NCI-H1105 treated with DMSO at 0.1 percent for 48 hours (cell line): ENCODE measurements at places on chromosomes 5 and 9.

GRCh38 chr9:76266649-76267283, 127.5 kb downstream of the RFK start:
- DNase-seq: peak; percentile 78

- DNase-seq: no peak
These were observed at the start of gene GPR151 for GRCh38 chr5:146516151-146516475. GPR151 (minus strand) TSS chr5:146516190; CDS start chr5:146516113, 77 bp downstream.

DNA sequence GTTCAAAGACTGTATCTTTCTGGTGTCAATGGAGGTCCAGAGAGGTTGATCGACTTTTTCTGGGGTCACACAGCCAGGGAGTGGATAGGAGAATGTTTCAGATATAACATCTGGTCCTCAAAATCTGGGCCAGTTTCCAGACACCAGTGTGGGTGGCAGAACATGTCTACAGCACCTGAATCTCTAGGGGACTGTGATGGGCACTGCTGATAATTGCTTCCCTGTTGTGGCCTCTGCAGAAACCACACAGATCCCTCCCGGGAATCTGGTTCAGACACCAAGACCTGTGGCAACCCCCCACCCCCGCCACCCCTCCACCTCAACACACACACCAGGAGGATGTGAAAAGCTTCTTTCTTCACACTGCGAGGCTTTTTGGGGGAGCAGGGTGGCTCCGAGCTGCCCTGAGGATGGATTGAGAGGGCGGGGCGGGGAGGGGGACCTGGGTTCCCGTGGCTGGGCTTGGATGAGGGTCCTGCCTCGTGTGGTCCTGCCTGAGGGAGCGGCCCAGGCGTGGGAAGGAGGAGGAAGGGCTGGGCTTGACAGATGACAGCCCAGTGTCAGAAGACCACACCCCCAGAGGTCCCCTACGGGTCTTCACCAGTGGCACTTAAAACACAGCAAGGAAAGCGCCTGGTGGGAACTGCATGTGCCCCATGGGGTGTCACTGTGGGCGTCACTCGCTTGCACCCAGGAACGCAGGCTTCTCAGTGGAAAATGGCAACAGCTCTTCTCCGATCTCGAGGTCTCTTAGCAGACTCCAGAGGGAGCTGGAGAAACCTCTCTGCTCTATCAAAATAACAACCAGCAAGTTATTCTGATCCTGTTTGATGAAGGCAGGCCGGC, 55.2 kb downstream of the TRIP13 start:
- DNase-seq: no peak

DNA sequence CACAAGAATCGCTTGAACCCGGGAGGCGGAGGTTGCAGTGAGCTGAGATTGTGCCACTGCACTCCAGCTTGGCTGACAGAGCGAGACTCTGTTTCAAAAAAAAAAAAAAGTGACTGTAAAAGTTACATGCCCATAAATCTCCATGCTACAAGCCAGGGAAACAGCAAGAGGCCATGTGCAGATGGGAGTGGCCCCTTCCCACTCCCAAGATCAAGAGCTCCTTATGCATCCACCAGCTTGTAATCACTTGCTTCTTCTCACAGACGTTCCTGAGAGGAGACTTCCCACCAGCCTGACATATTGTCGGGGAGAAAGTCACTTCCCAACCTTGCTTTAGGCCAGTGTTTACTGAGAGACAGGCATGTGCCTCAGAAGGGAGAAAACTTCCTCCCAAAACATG, 45.6 kb upstream of the N4BP3 start:
- DNase-seq: no peak

DNA sequence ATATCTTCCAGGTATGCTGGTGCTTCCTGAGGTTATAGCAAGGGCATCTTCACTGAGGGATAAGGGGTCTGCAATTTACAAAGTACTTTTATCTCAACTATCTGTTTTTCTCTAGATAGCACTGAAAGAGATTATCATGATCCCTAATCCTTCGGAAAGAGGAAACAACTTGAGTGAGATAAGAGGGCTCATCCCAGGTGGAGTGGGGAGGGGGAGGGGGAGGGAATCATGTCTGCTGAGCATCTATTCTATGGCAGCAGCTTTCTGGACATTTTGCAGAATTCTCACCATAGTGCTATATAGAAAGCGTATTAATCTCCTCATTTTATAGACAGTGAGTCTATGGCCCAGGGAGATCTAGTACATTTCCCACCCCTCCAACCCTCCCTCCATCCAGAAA, 5.9 kb downstream of the TNFSF15 start:
- DNase-seq: no peak

- DNase-seq: no peak
These were observed 156.5 kb upstream of the EGFLAM start for GRCh38 chr5:38101897-38102296.

- DNase-seq: no peak
These were observed 58.3 kb downstream of the FGF1 start for GRCh38 chr5:142627383-142628217.

DNA sequence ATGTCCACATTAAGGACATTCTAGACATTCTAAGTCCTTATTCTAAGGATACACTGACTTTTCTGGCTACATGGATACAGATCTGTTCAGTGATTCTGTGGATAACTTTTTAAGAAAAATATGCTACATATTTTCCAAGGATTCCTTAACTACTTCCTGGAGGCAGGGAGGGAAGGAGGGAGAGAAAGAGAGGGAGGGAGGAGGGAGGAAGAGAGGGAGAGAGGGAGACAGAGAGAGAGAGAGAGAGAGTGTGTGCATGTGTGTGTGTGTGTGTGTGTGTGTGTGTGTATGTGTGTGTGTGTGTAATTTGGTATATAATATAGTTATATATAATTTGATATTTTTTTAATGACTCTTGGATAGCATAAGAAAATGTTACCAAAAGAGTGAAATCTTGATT, 109.8 kb downstream of the TLE4 start:
- DNase-seq: no peak

- DNase-seq: no peak
These were observed 263.4 kb downstream of the SEC61B start for GRCh38 chr9:99485459-99485858.

GRCh38 chr9:104144336-104144735, 50.2 kb downstream of the SMC2 start:
- no peak for DNase-seq

- no peak for DNase-seq
These were observed 11.1 kb upstream of the AQP3 start for GRCh38 chr9:33458444-33458843.

- no peak for DNase-seq
These were observed 8.9 kb upstream of the PTAR1 start for GRCh38 chr9:69768716-69769115.

GRCh38 chr5:122864400-122864799, 19.0 kb downstream of the SNX24 start:
- no peak for DNase-seq

GRCh38 chr9:114131808-114132549, 23.4 kb upstream of the COL27A1 start:
- no peak for DNase-seq

DNA sequence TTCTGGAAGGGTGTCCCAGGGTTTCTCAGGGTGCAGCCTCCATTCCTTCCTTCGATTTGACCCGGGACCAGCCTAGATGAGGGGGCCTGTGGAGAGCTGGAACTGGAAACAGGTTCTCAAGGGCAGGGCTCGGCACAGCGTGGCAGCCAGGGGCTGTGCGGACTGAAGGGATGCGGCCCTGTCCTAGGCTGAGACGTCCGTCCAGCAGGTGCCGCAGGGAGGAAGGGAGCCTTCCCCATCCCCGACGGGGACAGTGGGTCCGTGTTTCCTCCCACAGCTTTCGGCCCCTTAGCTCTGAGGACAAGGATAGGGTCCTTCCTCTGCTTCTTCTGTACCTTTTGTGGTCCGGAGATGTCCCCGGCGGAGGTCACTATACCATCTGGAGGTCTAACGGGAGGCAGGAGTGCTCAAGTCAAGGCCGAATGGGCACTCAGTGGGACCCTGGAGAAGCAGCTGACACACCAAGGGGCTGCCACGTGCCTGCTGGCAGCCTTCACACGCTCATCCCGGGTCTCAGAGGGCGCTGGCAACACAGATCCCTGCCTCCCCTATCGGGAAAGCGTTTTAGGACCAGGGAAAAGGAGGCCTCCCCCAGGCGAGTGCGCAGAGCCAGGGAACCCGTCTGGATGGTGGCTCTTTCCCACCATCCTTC, 49.9 kb downstream of the USP20 start:
- DNase-seq: no peak

DNA sequence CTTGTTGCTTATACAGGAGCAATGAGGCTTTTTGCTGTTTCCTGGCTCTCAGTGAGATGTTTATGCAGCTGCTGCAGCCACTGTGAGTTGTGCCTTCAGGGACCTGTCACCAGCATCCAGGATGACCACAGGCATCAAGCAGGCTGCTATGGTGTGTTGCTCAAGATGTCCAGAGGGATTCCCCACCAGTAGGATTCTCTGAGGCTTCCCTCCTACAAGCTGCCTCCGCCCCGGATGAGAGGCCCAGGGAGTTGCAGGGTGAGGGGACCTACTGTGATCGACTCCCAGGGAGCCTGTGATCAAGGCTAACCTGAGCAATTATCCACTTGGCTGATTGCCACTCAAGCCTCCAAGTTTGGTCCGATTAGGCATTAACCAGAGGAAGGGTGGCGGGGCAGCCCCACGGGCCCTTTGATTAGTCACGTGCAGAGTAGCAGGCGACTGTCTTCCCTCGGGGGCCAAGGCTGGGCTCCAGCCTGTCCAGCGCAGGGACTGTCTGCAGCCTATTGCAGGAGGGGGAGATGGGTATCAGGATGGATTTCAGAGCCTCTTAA, 1.8 kb upstream of the FAT2 start:
- no peak for DNase-seq

DNA sequence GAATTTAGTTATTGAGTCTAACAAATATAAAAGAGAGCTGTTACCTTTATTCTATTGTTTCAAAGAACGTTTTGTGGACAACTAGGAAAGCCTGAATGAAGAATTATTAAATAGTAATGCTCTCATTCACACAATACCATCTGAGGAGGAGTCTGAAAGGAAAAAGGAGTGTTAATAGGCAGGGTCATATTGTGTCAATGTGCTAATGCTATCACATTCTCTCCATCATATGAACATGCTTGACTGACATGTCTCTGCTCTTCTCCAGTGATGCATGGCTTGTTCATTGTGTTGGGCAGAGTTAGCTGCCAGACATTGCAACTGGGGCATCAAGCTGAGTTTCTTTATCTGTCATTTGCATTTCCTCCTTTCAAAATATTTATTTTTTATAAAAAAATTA, 1578.0 kb downstream of the MAT2B start:
- no peak for DNase-seq

GRCh38 chr9:26539867-26540493, 352.6 kb downstream of the CAAP1 start:
- no peak for DNase-seq

GRCh38 chr5:156949424-156949823, 13.6 kb downstream of the TIMD4 start:
- no peak for DNase-seq

- no peak for DNase-seq
These were observed 978.5 kb downstream of the DTWD2 start for GRCh38 chr5:118009741-118010297.

DNA sequence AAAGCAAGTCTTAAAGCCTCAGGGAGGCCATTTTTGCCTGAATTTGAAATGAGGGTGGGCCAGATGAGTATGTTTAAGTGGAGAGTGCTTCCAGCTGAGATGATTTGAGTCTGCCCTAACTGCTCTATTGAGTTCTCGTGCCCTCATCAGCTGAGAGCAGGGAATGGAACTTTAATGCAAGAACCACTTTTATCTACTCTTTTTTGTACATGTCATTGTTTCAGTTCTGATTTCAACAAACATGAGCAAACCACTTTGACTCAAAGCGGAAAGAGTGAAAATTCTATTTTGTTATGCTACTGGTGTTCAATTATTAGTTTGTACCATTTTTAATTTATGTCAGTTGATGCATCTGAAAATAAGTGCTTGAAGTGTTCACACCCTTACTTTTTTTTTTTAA, 35.8 kb downstream of the DCAF10 start:
- DNase-seq: no peak
